NCI-H446 treated with DMSO at 0.1 percent for 48 hours (cell line): ENCODE measurements at places on chromosomes 2 and 18.

- DNase-seq: no peak
Observed at GRCh38 chr2:61432990-61433389, 37.9 kb downstream of the USP34 start.

- DNase-seq: no peak
Observed at GRCh38 chr2:203603456-203604389, 68.6 kb upstream of the RAPH1 start.

DNA sequence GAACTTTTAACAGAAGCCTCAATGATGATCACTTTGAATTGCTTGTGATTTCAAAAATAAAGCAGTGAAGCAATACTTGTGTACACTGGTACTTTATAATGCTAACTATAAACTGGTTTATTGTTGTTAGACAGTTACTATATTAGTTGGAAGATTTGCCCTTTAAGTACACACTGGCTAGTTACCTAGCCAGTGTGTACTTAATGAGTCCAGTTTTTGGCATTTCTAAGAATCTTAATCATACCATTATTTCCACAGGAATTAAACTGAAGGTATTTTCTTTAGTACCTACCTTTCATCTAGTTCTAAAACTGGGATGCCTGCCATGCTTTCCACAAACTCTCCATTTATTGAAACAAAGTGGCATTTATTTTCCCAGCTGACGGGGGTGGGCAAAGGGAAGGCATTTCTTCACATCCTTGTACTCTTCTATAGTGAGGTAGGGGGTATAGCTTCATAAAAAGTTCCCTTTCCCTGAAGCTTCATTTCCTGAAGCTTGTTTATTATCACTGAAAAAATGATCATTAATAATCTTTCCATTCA is 49.9 kb downstream of the UGP2 start:
- no peak for DNase-seq

DNA sequence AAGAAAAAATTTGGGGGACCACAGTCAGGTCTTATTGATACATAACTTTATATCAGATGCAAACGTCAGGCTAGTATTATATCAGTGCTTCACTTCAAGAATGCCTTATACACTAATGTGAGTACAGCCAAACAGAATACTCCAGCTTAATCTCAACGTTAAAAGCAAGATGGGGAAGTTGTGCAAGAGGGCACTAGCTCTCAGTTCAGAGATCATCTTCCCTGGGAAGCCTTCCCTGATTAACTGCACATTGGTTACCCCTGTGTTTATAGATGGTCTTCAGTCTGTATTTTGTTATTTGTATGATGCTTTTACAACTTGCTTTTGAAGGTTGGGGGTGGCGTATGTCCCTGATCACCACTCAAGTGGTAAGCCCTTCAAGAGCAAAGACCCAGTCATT is 11.4 kb downstream of the EPAS1 start:
- no peak for DNase-seq

- no peak for DNase-seq
Observed at GRCh38 chr2:55970500-55970899, 46.9 kb upstream of the EFEMP1 start.

- no peak for DNase-seq
Observed at GRCh38 chr2:20013126-20013849, 820 bp upstream of the MATN3 start.

DNA sequence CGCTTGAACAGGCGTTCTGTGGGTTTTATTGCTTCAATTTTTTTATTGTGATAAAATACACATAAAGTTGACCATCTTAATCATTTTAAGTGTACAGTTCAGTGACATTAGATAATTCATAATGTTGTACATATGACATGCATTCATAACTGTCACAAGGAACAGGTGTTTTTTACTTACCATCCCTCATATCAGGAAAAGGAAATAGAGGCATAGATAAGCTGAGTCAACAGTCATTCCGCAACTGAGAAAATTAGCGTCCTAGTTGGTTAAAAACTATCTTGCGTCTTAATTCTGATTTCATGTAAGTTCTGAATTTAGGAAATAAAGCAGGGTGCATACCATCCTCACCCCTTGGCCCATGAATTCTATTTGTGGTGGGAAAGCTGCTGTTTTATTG is 36.5 kb downstream of the PLB1 start:
- no peak for DNase-seq

DNA sequence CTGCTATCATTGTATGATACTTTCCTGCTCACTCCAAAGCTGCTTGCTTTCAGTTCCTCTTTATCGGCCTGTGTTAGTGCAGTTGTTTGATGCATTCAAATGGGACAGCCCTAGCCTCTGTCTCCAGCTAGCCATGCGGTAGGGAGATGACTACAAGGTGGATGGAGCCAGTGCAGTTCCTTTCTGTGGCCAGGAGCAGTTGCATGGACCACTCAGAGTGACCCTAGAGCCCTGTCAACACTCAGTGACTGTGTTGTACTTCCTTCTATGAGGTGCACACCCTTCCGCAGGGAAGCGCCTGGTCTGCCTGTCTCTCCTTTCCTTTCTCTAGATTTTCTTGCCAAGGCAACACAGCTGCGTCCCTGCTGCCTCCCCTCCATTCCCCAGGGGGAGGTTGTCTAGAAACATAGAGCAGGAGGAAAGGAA is 33.8 kb downstream of the KCNS3 start:
- no peak for DNase-seq

DNA sequence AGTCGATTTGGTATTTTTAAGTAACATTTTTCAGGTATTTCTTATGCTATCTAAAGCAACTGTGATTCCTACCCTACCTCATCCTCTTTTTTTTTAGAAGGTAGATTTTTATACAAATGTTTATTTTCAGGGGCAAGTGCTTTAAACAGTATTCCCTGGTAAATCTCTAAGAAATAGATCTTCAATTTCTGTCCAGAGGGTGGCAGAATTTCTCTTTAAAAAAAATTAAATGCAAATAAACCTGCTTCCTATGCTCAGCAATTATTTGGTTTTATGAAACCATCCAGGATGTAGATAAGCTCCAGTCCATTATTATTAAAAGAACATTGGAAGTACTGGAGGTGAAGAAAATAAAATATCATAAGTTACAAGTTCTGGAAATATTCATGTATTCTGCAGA is 191.9 kb downstream of the MYO3B start:
- DNase-seq: no peak

DNA sequence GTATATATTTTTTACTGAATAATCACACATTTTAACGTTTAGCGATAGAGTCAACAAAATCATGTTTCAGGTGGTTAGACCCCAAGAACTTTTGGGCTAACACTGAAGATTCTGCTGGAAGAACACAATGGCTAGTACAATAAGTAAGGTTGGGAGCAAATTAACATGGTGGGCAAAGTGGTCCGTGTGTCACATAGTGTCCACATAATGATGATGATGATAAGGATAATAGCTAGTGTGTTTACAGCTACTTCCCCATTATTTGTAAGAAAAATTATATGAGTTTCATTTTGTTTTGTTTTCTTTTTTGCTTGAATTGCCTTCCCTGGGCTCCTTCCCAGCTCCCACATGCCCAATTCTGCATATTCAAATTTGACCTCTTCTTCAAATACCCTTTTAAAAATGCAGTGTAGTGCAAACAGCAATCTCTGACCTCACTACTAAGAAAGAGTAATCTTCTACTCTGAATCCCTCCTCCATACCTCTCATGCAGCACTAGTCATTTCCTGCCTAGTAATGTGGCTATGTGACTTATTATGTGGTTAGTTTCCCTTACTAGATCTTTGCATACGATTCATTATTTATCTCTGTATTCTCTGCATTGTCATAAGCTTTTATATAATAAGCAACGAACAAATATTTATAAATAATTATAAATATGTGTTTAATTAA is 16.9 kb upstream of the VPS54 start:
- DNase-seq: no peak

DNA sequence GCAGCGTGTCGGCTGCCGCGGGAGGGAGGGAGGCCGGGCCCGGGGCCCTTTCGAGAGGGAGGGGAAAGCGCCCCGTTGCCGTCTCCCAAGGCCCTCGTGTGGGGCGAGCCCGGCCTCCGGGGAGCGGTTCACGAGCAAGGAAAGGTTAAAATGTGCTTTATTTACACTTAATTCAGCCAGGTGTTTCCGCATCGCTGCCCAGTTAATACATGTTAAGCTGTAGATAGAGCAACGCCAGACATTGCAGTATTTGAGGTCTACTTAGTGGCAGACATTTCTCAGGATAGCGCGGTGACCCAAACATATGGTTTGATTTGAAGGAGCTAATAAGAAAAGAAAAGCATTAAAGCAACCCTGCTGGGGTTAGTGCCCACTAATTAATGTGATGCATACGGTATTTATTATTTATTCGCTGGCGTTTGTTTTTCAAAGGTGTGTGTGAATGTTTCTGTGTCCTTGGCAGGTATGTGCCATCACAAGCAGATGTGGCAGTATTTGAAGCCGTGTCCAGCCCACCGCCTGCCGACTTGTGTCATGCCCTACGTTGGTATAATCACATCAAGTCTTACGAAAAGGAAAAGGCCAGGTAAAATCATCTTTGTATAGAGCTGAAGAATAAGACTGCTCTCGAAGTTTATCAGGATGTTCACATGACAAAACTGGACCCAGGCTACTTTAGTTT is 571 bp downstream of the EEF1B2 start:
- no peak for DNase-seq

DNA sequence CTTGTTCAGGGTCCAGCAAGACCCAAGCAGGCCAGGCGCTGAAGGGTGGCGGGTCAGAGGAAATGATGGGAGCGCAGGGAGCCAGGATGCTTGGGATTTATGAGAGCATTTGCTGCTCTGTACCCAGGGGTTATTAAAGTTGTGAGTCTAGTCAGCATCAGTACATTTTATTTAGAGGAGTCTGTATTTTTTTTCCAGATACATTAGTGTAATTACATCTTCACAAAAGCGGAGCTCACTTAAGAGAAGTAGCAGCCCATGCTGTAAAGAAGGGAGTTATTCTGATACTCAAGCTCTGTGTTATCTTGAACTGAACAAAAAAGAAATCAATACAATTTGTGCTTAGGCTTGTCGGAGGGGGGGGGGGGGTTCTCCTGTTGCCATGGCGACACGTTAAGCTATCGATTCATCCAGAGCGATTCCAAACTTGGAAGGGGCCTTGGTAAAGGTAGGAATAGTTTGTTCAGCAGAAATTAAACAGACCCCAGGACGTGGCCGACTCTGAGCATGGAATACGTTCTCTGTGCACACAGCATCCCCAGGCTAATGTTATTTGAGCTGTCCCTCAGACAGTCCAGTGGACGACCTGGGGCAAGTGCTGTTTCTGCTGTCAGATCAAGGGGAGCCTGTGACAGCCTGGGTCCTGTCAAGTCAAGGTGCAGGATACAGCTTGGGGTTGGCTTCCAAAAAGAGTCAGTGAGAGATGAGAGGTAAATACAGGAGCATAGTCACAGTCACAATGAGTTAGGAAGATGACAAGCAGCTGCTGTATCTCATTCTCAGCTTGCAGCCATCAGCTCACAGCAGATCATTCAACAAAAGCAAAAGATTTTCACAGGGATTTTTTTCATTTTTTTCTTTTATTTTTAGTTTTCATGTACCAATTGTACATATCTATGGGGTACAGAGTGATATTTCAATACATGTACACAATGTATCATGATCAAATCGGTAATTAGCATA is 387.6 kb downstream of the DCDC2C start:
- DNase-seq: no peak

- no peak for DNase-seq
Observed at GRCh38 chr2:184560603-184561002, 37.7 kb upstream of the ZNF804A start.

DNA sequence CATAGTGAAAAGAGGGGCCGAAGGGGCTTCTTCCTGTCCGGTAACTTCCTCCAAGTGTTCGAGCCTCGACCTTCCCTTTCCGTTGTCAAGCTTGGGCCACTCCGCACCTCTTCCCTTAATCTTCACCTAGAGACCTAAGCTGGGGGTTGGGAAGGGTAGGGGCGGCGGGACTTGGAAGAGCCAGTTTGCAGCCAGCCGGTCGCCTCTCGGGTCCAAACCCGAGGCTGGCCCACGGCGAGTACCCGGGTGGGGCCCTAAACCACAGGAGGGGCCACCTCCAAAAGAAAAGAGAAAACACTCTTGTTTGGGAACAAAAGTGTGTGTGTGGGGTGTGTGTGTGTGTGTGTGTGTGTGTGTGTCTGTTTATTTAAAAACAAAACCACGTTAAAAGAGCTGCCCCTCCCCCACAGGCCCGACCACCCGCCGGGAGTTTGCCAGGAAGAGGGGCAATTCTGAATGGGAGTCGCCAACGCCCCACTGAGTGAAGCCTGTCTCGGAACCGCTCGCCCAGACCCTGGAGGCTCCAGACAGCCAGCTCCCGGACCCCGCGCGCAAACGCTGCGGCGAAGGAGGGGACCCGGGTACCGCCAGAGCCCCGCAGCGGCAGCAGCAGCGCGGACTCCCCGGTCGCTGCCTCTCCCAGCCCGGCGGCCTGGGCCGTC is 488 bp upstream of the RHOB start:
- no peak for DNase-seq

- DNase-seq: no peak
Observed at GRCh38 chr2:224248944-224249371, 152.9 kb downstream of the FAM124B start.

DNA sequence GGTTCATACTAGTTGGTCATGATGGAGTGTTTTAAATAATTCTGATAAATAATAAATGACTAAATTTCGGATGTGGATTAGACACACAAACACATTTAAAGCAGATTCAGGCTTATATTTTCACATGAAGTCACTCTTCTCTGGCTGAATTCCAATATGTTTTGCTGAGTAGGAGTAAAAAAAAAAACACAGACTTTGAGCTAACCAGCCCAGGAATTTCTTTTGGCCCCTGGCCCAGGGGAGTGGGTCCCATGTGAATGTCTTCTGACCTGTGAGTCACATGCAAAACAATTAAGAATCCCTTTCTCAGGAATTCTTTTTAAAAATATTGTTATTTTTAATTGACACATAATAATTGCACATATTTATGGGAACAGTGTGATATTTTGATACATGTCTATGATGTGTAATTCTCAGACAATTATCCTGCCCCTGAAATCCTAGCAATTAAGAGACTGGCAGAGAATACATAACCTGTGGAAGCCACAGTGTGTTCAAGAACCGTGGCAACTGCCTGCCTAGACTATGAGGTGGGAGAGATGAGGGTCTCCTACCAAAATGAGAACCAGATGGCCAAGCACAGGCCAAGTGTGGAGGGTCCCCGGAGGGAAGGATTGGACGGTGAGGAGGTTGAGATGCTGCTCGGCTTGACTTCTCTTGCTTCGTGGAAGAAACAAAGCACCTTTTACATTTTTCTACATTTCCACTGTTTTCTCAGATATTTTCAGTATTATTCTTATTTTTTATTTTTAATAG is 236.4 kb downstream of the PIEZO2 start:
- no peak for DNase-seq

DNA sequence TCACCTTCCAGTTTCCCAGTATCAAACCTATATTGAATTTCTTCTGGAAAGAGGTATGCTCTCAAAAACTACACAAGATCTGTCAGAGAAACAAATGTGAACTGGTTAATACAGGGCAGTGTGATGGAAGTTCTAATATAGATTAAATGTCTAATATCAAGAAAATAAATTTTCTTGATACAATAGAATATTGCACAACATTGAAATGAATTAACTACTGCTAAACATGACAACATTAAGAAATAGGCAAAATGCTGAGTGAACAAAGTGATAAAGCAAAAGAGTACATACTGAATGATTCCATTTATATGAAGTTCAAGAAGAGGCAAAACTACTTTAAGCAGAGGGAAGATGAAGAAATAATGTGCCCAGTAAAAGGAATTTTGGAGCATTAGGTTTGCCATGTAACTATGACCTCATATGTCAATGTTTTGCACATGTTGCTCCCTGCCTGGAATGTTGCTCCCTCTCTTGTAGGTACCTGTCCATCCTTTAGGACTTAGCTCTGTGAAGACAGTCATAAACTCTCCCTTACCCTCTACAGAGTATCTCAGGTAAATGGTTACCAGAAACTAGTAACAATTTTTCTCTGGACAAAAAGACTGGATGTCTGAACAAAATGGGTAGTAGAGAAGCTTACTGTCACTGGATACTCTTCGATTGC is 339.0 kb downstream of the RAD51AP2 start:
- DNase-seq: no peak
